ENCODE measurements at places on chromosomes 5 and 9. TPM values are rescaled to one million over a fixed set of nuclear protein-coding genes. Genes with fewer than 3 reads are reported as not detected.

Gene SYNPO
- total RNA-seq: 0.14 TPM

DNA sequence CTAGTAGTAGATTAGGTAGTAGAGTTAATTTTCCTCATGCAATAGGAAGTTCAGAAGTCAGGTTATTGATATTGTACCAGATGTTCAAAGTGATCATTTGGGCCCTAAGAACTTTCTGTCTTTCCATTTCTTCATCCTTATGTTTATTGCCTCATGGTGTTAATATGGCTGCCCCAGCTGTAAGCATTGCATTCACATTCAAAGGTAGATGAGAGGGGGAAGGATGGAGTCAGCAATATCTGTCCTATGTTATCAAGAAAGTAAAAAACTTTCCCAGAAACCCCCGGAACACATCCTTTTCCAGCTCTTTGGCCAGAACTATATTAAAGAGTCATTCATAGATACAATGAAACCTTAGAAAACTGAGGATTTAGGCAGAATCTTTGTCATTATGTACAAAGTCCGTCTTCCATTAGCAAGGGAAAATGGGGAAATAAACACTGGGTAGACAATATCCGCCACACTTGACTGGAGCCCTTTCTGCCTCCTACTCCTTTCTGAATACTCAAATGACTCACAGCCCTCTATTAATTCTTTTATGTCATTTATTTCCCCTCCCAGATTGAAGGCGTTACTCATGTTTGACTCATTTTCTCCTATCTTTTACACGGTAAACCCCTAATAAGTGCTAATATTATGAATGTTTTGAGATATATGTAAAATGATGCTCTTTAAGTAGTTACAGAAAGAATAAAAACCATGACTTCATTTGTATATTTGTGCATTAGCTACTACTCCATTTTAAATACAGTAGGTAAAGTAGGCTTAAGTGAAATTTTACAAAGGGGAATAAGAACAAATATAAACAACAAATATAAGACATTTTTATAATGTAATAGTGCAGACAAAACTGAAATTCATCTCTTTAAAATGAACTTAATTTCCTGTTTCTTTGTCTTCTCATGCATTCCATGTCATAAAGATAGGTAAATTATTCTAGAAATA is 127.6 kb downstream of the SLF1 start:
- no peak overlapping the region for H3K4me3 ChIP-seq
- no peaks in the 10 kb centered on the region for H3K27me3 ChIP-seq
- H3K4me1 ChIP-seq: peaks cover 13% of the 10 kb centered on the region
- no peak for DNase-seq
- no peak overlapping the region for H3K27ac ChIP-seq
- H3K36me3 ChIP-seq: no peaks in the 10 kb centered on the region

- no peak overlapping the region for H3K4me3 ChIP-seq
- no peaks in the 10 kb centered on the region for H3K27me3 ChIP-seq
- DNase-seq: peak; percentile 78
- peaks cover 23% of the 10 kb centered on the region for H3K4me1 ChIP-seq
These were observed 5.0 kb downstream of the IL3 start for GRCh38 chr5:132065351-132065937.

Gene SLC34A1
- total RNA-seq: not detected

GRCh38 chr5:56110646-56111403 is 116.1 kb upstream of the IL6ST start:
- H3K27ac ChIP-seq: no peak overlapping the region
- H3K4me1 ChIP-seq: peaks cover 28% of the 10 kb centered on the region
- no peak overlapping the region for H3K4me3 ChIP-seq
- H3K36me3 ChIP-seq: peaks cover 7% of the 10 kb centered on the region
- no peaks in the 10 kb centered on the region for H3K27me3 ChIP-seq

- H3K27ac ChIP-seq: no peak overlapping the region
- DNase-seq: no peak
- H3K4me1 ChIP-seq: peaks cover 10% of the 10 kb centered on the region
- peaks cover 5% of the 10 kb centered on the region for H3K27me3 ChIP-seq
- H3K4me3 ChIP-seq: no peak overlapping the region
- H3K36me3 ChIP-seq: no peaks in the 10 kb centered on the region
These were observed 40.9 kb downstream of the NACC2 start for GRCh38 chr9:136054146-136054545.

Gene GPR150
- total RNA-seq: 0.46 TPM

DNA sequence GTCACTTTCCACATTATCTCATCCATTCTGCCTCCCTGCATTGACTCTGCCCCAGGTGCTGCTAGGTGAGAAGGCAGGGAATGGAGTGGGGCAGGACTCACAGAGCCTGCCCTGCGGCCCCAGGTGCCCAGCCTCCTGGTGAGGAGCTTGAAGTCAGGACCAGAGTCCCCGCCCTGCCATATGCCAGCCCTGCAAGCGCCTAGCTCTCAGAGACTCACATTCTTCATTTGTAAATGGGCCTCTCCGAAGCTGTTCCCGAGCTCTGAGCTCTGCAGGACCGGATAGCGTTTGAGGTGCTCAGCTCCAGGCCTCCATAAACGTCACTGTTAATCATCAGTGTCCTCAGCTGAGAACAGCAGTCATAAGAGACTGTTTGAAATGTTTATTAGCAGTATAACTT is 75.1 kb upstream of the STXBP1 start:
- H3K4me3 ChIP-seq: no peak overlapping the region
- no peaks in the 10 kb centered on the region for H3K36me3 ChIP-seq
- H3K27me3 ChIP-seq: no peaks in the 10 kb centered on the region
- no peak overlapping the region for H3K27ac ChIP-seq
- no peak for DNase-seq

GRCh38 chr5:81817980-81818379 is 67.1 kb upstream of the SSBP2 start:
- H3K4me1 ChIP-seq: peaks cover 29% of the 10 kb centered on the region
- no peak overlapping the region for H3K27ac ChIP-seq
- no peaks in the 10 kb centered on the region for H3K27me3 ChIP-seq
- no peaks in the 10 kb centered on the region for H3K36me3 ChIP-seq

Gene INSL4
- not detected for total RNA-seq

DNA sequence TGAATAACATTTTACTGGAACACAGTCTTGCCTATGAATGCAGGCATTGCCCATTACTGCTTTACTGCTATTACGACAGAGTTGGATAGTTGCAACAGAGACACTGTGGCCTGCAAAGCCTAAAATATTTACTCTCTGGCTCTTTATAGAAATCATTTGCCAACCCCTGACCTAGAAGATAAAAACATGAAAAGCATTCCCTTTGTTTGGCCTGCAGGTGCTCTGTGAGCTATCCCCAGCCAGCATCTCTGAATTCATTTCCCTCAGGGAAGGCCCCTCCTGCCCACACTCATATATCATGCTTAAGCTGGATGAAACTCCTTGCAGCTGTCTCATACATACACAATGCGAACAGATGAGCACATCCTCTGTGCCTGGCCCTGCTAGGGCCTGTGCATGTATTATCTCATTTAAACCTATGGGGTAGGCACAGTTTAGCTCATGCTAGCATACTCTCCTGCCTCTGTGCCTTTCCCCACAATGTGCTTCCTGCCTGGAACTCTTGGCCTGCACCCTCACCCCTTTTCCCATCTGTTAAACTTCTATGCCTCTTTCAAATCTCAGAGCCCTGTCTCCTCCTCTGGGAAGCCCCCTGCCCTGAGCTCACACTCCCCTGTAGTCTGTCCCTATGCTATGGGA is 193.1 kb downstream of the PAX5 start:
- H3K4me3 ChIP-seq: no peak overlapping the region
- no peak for DNase-seq

DNA sequence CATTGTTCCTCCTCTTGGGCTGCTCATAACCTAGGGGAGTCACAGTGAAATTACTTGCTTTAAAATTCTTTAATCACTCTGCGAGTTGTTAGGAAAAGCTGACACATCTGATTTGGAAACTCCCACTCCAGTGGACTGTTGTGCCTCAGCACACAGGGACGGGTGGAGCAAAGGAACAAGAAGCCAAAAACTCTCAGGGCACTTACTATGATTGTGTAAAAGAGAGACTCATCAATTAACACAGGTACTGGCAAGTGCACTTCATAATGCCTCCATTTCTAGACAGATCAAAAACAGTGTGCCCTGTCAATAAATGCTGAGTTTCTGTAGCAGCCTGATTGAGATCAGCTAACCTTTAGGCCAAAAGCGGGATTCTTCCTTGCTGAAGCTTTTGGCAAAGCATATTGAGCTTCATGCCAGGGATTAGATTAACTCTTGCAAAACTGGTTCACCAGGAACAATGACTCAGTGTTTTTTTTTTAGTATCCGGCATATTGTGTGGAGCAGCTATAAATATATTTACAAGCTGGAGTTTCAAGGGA is 55.9 kb downstream of the TMC1 start:
- no peak overlapping the region for H3K27ac ChIP-seq
- H3K36me3 ChIP-seq: no peaks in the 10 kb centered on the region
- H3K4me1 ChIP-seq: peaks cover 16% of the 10 kb centered on the region
- DNase-seq: no peak

DNA sequence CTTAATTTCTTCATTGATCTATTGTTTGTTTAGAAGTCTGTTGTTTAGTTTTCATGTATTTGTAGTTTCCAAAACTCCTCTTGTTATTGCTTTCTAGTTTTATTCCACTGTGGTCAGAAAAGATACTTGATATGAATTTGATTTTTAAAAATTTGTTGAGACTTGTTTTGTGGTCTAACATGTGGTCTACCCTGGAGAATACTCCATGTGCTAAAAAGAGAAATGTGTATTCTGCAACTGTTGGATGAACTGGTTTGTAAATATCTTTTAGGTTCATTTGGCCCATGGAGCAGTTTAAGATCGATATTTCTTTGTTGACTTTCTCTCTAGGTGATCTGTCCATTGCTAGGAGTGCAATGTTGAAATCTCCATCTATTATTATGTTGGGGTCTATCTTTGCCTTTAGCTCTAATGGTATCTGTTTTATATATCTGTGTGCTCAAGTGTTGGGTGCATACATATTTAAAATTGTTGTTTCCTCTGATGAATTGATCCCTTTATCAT is 150.6 kb upstream of the ATP10B start:
- H3K27me3 ChIP-seq: no peaks in the 10 kb centered on the region
- no peaks in the 10 kb centered on the region for H3K4me1 ChIP-seq
- H3K4me3 ChIP-seq: no peak overlapping the region
- DNase-seq: no peak
- H3K36me3 ChIP-seq: no peaks in the 10 kb centered on the region

DNA sequence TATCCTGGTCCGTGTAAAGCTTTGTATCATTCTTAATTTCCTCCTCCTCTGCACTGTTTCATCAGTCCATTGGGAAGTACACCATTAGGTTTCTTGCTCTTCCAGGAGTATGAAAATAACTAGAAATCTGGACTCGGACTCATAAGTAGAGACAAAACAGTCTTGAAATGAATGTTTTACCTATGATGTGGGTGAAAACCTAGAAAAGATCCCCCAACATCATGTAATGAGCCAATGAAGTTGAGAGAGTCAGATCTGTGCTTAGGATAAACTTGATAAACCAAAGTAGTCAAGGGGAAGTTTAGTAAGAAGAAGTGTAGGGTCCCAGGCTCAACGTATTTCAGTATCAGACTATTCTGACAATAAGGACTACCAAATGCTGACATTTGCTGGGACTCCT is 25.2 kb downstream of the ZNF366 start:
- no peak for DNase-seq
- no peak overlapping the region for H3K27ac ChIP-seq
- peaks cover 9% of the 10 kb centered on the region for H3K27me3 ChIP-seq
- H3K36me3 ChIP-seq: no peaks in the 10 kb centered on the region
- H3K4me1 ChIP-seq: no peaks in the 10 kb centered on the region

Gene TMEM232
- 0.30 TPM for total RNA-seq

GRCh38 chr9:114613087-114613486 is 2.0 kb downstream of the TMEM268 start:
- no peaks in the 10 kb centered on the region for H3K27me3 ChIP-seq
- no peak for DNase-seq
- peaks cover 58% of the 10 kb centered on the region for H3K4me1 ChIP-seq
- H3K36me3 ChIP-seq: peaks cover 33% of the 10 kb centered on the region
- H3K27ac ChIP-seq: peak overlapping the region; percentile 79
- H3K4me3 ChIP-seq: peak overlapping the region; percentile 77

DNA sequence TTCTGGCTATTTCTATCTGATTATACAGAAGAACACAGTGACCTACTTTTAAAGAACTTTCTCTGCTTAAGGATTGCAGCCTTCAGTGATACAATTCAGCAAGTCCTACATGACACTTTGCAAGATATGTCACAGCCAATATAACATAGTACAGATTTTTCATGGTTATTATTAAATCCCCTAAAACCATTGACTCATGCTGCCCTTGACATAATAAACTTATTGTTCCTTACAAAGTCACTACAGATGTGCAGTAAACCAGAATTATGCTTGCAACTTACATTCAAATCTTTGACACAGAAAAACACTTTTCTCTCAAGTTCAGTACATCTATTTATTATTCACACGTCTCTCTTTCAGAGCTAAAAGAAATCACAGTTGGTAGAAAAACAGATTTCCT is 1136.3 kb upstream of the ACO1 start:
- H3K4me3 ChIP-seq: no peak overlapping the region
- no peak for DNase-seq

GRCh38 chr5:6080930-6081726 is 297.2 kb downstream of the MED10 start:
- H3K36me3 ChIP-seq: no peaks in the 10 kb centered on the region
- H3K27me3 ChIP-seq: no peaks in the 10 kb centered on the region
- DNase-seq: no peak

Gene PDE6A
- total RNA-seq: not detected

All from activated CD4-positive, alpha-beta T cell treated with anti-CD3 and anti-CD28 coated beads for 36 hours (primary cell).